ENCODE measurements at places on chromosomes 7 and 10. TPM values are rescaled to one million over a fixed set of nuclear protein-coding genes. Genes with fewer than 3 reads are reported as not detected.

GRCh38 chr7:73921623-73922528 lies 60.9 kb downstream of the TMEM270 start:
- no peak for DNase-seq

GRCh38 chr10:34449836-34450235 lies 365.3 kb downstream of the PARD3 start:
- no peak for DNase-seq

Gene FOXP2
- total RNA-seq: 27.9 TPM

DNA sequence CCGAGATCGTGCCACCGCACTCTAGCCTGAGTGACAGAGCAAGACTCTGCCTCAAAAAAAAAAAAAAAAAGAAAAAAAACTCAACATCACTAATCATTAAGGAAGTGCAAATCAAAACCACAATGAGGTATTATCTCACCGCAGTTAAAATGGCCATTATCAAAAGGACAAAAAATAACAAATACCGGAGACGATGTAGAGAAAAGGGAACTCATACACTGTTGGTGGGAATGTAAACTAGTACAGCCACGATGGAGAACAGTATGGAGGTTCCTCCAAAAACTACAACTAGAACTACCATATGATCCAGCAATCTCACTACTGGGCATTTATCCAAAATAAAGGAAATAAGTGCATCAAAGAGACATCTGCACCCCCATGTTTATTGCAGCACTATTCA lies 24.3 kb downstream of the GRK5 start:
- DNase-seq: no peak

Gene SPDYE2B
- total RNA-seq: not detected

DNA sequence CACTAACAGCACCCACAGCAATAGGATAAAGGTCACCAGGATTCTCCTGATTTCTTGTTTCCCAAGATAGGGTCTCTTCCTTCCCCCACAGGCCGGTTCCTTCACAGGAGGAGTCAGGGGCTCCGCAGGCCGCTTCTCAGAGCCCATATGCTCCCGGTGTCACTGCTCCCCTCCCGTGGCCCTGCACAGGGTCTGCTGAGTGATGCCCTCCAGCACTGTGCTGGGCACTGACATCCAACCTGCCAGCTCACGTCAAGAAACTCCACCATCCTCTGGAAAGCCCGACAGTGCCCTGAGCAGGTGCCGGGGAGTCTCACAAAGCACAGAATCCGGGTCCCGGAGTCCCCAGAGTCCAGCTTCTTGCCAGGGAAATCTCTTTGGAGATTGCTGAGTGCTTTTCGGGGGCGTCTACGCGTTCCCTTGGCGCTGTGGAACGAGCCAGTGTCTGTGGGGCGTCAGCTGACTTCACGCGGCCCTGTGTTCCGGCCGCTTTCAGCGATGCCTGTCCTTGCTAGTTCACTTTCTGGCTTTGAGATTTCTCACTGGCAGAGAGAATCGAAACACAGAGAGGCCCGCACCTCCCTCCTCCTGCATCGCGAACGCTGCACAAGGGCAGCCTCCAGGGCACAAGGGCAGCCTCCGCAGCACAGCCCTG lies 567.5 kb downstream of the DNAJB6 start:
- no peak for DNase-seq

DNA sequence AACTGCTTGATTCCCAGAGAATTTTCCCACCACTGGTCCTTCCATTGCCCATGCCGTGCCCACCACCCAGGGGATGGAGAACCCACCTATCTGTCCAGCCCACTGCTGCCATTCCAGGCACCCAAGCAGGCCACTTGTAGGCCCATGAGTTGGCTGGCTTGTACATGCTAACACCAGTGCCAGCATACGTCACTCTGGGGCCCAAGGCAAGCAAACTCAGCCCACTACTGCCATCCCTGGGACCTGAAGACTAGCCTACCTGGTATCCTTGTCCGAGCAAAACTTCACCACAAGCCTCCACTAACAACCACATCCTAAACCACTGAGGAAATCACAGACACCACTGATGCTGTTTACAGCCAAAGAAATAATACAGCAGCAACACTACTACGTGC lies 44.7 kb upstream of the CDK6 start:
- no peak for DNase-seq

Gene PGAM2
- total RNA-seq: 2.2 TPM

- DNase-seq: no peak
These were observed 215.8 kb upstream of the PPP2R2D start for GRCh38 chr10:131685007-131685406.

DNA sequence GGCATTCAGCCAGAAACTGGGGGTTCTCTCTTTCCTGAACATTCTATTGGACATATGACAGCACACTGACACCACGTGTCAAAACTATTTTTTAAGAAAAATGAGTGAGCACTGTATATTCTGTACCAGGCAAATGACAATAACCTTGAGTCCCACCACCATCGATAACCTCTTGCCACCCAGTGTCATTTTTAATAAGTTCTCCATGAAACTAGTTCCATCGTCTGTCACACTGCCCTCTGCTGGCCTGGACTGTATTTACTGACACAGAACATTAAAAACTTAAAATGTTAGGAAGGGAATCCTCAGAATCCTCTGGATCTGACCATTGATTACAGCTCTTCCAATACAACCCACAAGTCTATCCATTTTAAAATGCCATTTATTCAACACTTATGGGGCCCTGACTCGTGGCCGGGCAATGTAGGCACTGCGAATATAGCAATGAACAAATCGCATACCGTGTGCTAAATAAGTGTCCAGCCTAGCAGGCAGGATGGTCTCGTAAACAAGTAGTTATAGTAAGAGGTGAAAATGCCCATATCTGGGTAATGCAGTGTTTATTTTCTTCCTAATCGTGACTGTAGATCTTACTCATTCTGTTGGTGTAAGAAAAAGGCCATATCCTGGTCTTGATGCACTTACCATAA lies 35.9 kb upstream of the CACNB2 start:
- DNase-seq: peak; percentile 77

Gene METTL27
- total RNA-seq: 3.8 TPM

Gene FKBP9
- total RNA-seq: 94.7 TPM

GRCh38 chr7:84829719-84830118 lies 357.1 kb downstream of the SEMA3D start:
- no peak for DNase-seq

DNA sequence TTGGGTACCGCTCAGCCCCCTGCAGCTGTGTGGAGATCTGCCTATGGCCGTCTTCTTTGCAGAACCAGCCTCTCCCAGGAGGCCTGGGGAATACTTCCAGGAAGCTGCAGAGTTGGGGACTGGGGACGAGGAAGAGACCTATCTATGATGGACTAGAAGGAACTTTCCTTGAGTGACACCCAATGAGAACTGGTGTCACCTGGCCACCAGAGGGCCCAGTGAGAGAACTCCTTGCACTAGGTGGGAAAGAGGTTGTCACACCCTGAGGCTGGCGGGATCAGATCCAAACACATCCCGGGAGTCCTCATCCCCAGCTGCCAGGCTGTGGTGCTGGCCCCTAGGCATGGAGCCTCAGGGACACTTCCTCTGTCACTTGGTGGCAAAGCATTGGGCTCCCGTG lies 4.9 kb upstream of the GRID2IP start:
- peak; percentile 6 for DNase-seq

Gene CCL24
- not detected for total RNA-seq

Gene ZNF117
- total RNA-seq: 11.0 TPM

Measured in thyroid gland (tissue), 4 donors.